ENCODE measurements at places on chromosomes 5 and 9. TPM values are rescaled to one million over a fixed set of nuclear protein-coding genes. Genes with fewer than 3 reads are reported as not detected.

DNA sequence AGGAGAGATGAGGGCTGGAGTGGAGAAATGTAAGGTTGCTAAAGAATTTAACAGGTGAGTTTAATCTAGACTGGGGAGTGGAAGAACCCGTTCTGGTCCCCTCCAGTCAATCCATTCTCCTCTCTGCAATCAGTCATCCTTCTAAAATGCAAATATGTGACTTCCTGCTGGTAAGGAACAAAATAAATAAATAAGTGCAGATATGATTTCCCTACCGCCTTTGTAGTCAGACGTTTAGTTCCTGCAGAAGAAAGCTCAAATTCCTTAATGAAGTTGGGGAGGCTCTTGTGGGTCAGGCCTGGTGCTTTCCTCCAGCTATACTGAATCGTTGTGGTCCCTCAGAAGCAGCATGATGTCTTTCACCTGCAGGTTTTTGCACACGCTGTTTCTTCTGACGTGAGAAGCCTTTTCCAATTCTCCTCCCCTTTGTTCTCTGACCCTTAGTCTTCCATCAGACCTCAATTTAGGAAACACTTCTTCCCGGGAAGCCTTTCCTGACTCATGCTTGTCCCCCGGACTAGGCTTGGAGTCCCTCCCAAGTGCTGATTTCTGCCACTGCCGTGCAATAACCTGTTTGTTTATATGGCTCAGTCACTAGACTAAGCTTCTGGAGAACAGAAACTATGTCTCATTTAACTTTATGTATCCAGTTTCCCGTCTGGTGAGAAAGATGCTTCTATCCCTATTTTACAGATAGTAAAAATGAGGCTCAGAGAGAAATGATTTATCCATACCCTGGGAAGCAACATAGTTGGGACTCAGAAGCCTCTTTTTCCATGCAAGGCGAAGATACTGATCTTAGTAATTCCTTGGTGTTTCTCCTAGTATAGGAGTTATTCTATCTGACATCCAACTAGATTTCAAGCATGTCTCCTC, 1.3 kb downstream of the ATP6V1G1 start:
- no peak for DNase-seq

DNA sequence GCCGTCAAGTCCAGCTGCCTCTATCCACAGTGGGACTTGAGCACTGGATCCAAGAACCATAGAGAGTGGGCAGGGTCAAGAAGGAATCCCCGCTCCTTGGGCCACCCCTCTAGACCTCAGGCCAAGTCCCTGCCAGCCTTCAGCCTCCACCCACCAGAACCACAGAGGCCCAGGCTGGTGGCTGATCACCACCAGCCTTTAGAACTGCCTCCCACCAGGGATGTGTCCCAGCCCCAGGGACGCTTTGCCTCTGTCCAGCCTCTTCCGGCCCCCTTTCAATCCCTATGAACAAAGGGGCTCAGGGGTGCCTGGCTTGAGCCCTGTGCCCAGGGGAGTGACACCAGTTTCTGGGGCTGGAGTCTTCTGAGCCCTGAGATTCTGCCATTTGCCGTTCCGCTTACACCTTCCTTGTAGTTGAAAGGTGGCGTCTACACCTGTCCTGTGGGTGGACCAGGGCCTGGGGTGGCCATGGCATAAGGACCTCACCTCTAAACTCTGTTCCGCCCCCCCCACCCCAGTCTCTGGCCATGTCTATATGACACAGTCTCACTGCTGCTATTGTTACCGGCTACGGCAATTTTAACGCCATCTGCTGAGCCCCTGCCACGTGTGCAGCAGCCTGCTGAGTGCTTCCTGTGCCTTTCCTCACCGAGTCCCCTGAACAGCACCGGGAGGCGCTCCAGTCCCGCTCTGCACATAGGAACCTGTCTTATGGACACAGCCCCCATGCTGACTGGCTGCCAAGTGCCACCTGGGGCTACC, 35.7 kb upstream of the ORM1 start:
- peak; percentile 54 for DNase-seq

DNA sequence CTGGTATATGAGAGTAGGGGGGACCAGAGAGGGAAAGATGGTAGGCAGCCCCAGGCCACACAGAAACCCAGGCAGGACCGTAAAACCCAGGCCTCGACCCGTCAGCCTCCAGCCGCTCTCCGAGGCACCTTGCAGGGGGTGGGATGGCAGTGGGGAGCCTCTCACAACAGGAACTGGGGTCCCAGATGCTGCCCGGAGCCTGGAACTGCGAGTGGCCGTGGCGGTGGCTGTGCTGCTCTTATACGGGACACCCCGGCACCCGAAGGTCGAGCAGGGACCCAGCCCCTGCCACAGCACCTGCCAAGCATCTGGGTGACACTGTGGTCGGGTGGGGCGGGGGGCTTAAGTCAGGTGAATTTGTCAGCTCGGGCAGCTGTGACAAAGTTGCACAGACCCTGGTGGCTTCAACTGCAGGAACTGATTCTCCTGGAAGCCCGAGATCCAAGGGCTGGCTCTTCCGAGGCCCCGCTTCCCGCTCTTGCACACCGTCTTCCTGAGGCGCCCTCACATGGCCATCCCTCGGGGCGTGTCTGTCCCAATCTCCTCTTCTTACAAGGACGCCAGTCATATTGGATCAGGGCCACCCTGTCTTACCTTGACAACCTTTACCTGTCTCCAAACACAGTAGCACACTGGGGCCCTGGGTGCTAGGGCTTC, 47.6 kb upstream of the EGFL7 start:
- DNase-seq, result no peak

- no peak for DNase-seq
These were observed 13.0 kb upstream of the SUSD3 start for GRCh38 chr9:93045521-93045920.

- no peak for DNase-seq
These were observed 107.4 kb downstream of the SVEP1 start for GRCh38 chr9:110472111-110472510.

DNA sequence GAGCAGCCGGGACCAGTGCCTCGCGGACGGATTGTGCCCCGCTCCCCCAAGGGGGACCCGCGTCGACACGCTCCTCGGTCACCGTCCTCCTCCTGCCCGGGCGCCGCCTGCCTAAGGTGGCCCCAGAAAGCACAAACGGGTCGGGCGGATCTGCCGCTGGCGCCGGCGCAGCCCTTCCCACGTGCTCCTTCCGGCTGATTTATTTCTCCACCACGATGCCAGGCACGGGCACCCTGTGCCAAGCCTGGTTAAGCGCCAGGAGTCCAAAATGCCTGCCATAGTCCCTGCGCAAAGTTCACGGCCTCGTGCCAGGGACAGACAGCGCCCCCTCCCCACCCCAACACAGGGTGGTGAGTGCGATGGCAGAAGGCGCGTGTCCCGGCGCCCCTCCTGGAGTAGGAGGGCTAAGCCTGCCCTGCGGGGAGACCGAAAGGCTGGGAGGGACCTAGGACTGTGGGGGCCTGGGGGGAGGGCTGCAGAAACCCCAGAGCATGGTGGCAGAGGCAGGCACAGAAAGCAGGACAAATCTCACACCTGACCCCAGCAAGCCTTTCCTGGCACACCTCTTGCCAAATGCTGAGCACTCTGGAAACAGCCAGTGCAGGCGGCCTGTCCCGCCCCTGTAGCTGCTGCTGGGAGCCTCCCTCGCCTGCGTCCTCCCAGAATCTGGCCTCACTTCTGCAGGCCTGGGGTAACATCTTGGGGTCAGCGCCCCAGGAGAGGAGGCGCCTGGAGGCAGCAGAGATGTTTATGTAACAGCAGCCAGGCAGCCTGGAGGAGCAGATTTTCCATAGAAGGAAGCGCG, 1.1 kb upstream of the NOTCH1 start:
- no peak for DNase-seq

DNA sequence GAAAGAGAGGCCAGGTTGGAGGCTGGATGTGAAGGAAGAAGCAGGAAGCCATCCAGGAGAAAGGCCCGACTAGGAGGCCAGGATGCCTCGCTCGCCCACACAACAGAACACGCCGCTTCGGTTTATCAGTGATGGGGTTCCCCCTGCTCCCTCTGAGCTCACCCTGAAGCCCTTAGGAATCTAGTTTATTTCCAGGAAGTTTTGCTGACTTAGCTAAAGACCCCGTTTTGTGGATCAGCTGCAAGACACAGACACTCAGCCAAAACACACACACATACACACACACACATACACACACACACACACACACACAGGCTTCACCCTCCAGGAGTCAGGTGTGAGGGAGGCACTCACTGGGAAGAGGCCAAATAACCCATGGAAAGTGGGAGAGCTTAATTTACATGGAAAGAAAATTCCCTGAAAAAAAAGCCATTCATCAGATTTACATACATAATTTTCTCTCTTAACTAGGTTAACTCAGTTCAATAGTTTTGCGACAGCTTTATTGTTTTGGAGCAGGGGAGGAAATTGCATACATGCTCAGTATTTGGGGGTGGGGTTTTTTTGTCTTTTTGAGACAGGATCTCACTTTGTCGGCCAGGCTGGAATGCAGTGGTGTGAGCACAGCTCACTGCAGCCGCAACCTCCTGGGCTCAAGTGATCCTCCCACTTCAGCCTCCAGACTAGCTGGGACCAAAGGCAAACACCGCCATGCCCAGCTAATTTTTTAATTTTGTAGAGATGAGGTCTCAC, 92.7 kb upstream of the HAND1 start:
- DNase-seq, result no peak

DNA sequence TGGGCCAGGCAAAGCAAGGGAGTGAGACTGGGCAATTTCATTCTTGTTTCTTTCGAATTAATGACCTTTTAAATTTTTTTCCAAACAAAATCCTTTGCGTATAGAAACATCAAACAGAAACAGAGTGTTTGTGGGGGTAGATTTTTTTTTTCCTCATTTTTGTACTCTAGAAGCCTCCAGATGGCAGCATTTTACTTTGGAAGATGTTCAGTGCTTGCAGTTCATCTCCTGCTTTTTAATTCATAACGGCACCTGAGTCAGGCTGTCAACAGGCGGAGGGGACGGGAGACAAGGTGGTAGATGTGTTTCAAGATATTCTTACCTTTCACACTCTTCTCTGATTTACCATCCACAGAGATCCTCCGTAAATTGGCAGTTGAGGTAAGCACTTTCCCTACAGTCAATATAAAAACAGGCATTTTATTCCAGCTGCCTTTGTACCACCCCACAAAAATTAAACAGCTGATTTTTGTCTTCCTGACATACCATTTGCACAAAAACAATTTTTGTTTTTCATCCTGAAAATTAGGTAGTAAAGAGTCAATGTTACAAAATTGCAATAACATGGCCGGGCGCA, 99.5 kb upstream of the FBXL17 start:
- no peak for DNase-seq

- DNase-seq, result no peak
These were observed 60.5 kb downstream of the GABRG2 start for GRCh38 chr5:162128117-162128516.

GRCh38 chr5:118270526-118270925, 717.8 kb downstream of the DTWD2 start:
- no peak for DNase-seq

DNA sequence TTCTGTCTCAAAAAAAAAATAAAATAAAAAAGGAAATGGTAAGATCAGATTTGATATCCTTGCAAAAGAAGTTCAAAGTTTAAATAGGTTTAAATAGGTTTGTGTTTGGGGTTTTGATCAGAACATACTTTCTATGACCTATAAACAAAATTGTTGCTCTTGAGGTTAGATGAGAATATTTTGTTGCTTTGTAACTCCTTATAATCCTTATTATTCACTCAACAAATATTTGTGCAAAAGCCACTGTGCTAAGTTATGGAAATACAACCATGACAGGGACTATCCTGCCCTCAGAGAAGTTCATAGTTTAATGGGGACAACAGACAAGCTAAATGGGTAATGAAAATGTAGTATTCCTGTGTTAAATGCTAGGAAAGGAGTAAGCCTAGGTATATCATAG, 71.5 kb downstream of the INVS start:
- no peak for DNase-seq

DNA sequence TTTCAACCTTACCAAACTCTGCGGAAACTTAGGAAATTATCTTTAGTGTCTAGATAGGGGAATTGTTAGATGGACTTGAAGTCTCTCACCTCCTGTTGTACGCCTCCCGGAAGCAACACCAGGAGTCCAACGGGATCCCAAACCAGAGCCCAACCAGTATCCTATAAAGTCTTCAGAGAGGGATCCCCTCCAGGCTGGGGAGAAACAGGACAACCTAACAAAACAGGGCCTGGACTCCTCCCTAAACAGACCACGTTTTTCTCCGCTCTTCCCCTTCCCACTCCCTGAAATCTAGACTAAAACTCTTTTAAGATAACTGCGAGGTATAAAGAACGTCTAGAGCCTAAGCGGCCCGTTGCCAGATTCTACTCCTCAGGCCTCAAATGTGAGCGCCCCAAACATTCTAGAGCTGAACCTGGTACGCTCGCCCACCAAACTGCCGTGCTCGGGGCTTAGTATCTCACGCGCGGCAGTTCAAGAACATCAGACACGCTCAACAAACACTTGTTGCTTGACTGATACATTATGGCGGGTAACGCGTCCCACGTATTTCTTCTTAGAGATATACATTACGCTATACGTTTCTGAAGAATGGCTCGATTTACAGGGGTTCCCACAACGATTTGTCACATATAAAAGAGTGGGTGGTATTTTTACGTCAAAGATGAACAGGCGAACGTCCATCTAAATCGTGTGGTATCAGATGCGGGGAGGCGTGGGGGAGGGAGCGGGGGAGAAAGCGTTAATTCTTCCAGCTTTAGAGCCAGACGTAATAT, 663 bp upstream of the SMIM27 start:
- DNase-seq, result peak; percentile 30

DNA sequence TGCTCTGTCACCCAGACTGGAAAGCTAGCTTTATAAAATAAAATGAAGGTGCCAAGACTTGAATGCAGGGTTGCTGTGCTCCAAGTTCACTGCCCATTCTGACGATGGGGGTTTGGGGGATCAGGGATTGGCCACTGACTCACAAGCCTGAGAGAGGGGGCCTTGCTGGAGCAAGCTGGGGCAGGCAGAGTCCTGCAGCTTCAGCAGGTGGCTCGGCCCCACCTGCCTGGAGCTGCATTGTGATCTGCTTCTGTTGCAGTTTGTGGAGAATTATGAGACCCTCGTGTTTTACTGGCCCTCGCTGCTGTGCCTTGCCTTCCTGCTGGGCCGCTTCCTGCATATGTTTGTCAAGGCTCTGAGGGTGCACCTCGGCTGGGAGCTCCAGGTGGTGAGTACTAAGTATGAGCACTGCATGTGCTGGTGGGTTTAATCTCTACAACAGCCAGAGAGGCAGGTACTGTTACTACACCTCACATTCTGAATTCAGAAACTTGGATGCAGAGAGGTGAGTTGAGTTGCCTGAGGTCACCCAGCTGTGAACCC, 31.1 kb upstream of the CCDC180 start:
- DNase-seq, result no peak

OTULINL gene
- 14.4 TPM for total RNA-seq

PGM5 gene
- total RNA-seq, result not detected

ADAMTSL1 gene
- total RNA-seq, result 0.91 TPM

CEL gene
- 3.8 TPM for total RNA-seq

SH2D3C gene
- total RNA-seq, result 71.7 TPM

PCDHGA8 gene
- total RNA-seq, result 7.2 TPM

RANBP6 gene
- total RNA-seq, result 32.2 TPM

IRX2 gene
- 60.7 TPM for total RNA-seq

CAPSL gene
- not detected for total RNA-seq

HRCT1 gene
- not detected for total RNA-seq

ADAMTSL2 gene
- 1.3 TPM for total RNA-seq

LCN10 gene
- total RNA-seq, result not detected

SLC45A2 gene
- 0.76 TPM for total RNA-seq

Measured in glutamatergic neuron (in vitro differentiated cells).